ENCODE measurements at places on chromosomes 6 and 20.

DNA sequence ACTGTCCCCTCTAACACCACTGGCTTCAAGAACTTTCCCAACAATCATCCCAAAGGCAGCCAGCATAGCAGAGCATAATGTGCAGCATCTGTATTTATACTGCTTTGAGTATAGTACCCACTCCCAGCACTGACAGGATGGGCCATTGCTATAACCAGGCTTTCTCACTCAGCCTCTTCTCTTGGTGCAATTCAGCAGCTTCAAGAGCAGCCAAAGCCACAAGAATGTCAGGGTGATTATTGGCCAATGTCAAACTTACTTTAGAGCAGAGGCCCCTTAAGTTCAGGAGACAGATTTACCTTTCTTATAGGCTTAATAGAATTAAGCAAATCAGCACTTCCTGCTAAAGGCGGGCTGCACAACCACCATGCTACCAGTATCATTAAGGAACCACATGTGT lies 232.4 kb upstream of the RSPO3 start:
- DNase-seq, result no peak

GRCh38 chr20:63520934-63521601 lies 503 bp downstream of the PPDPF start:
- DNase-seq, result peak; percentile 72

GRCh38 chr20:37423545-37423944 lies 77.6 kb downstream of the SRC start:
- DNase-seq, result no peak

DNA sequence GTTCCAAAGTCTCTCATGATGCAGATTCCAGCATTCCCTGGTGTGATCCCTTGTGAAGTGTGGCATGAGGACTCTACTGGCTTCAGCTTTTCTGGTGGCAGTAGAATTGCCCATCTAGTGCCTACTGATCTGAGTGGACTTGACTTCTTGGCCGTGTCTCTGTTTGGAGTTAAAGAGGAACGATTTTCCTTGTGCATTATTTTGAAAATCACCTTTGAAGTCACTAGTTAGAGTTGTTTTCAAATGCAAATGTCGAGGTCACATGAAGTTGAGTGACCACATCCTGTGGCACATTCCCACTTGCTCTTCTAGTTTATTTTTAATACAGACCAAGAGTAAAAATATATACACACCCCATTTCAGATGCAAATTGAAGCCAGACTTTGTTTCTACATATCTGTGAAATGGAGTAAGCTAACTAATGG lies 270.7 kb upstream of the TAB2 start:
- no peak for DNase-seq

DNA sequence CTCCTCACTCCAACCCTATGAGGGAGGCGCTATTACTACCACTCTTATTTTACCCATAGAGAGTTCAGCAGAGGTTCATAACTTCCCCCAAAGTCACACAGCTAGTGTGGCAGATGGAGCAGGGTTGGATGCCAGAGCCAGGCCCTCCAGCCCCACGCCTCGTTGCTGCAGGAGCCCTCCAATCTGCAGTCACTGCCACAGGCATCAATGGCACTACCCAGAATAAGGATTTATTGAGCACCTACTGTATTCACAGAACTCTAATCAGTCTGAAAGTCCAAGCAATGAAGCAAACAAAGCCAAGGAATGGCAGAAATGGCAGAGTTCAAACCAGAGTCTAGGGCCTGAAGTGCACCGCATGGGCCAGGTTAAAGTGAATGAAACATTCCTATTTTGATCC lies 144.9 kb downstream of the LPA start:
- no peak for DNase-seq

DNA sequence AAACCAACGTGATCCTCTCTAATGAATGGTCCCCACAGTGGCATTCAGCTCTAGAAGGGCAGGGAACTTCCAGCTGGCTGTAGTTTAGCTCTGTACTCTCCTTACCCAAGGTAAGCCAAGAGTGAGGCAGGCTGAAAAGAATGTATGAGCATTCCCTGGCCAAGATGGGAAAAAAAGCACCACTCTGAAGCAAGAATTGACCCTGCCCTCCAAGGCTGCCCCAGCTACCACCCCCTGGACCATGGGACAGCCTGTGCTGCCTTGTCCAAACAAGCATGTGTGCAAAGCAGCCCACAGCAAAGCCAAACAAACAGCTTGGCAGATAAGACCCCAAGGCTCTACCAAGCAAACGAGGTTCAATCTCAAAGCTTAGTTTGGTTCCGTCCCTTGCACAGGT lies 73.9 kb downstream of the GFOD1 start:
- no peak for DNase-seq

DNA sequence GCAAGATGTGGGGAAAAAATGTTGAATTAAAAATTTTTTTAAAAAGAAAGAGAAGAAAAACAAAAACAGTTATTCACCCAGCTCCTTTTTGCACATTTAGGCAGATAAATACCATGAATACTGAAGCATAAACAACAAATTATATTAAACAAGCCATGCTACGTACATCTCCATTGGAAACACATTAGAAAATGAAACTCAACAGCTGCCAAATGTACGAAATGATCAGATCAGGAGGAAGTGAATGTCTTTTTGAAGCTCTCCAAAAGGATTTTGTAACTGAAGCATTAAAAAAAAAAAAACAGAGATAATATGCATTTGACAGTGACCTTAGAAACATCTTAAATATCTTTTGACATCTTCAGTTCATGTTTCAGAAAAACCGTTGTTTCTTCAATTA lies 56.7 kb downstream of the CD83 start:
- DNase-seq, result no peak

- no peak for DNase-seq
These were observed 7.7 kb upstream of the ISM1 start for GRCh38 chr20:13213335-13213734.

DNA sequence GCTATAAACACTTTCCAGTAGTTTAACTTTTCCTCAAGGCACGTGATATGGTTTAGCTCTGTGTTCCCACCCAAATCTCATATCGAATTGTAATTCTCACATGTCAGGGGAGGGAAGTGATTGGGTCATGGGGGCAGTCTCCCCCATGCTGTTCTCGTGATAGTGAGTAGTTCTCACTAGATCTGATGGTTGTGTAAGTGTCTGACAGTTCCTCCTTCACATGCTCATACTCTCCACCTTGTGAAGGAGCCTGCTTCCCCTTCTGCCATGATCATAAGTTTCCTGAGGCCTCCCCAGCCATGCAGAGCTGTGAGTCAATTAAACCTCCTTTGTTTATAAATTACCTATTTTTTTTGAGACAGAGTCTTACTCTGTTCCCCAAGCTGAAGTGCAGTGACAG lies 127.9 kb downstream of the DTNBP1 start:
- no peak for DNase-seq

- no peak for DNase-seq
These were observed 124.9 kb upstream of the NRN1 start for GRCh38 chr6:6131492-6132109.

- DNase-seq, result no peak
These were observed 61.7 kb downstream of the E2F3 start for GRCh38 chr6:20463396-20463795.

DNA sequence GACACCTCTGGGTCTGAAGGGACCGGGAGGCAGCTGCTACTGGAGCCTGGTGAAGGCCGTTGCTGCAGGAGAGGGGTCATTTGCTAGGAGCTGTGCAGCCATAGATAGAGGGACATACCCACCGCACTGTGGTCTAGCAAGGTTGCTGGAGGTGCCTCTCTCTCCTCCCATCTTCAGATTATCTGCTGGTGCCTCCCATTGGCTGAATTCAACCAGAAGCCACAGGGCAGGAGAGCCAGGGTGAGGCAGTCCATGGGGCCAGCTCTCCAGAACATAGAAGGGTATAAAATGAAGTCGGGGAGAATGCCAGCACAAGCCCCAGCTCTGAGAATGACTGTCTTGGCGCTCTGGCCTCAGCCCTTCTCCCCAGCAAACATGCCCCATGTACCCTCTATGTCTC lies 98.0 kb downstream of the VEGFA start:
- no peak for DNase-seq

GRCh38 chr6:96963809-96964208 lies 39.3 kb downstream of the KLHL32 start:
- no peak for DNase-seq

- DNase-seq, result peak; percentile 22
These were observed 20.8 kb upstream of the HCK start for GRCh38 chr20:32031007-32031958.

DNA sequence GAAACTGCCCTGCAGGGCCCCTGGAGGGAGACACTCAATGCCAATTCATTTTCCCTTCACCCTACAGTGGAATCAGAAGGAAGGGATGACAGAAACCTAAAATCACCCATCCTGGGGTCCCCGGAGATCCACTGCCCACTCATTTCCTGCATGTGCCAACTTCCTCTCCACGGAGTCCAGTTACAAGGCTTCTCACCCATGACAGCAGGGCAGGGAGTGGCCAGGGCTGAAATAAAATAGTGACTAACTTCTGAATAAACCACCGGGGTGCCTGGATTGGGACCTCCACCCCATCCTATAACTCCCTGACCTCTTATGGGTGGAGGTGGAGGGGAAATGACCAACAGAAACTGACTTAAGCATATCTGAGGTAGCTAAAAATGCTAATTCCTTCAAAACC lies 362.3 kb downstream of the MAFB start:
- DNase-seq, result no peak

DNA sequence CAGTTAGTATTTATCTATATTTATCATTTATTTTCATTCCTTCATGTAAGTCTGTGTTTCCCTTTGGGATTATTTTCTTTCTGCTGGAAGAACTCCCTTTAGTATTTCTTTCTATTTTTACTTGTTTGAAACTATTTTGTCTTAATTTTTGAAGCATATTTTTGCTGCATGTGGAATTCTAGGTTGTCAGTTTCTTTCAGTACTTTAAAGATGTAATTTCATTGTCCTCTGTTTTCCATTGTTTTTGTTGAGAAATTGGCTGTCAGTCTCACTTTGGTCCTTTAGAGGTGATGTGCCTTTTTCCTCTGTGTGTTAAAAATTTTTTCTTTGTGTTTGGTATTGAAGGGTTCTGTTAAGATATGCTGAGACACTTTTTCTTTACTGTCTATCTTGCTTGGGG lies 17.1 kb downstream of the RNF182 start:
- DNase-seq, result no peak

- DNase-seq, result no peak
These were observed 148.2 kb downstream of the BCKDHB start for GRCh38 chr6:80254716-80255115.

- DNase-seq, result no peak
These were observed 48.2 kb downstream of the PLG start for GRCh38 chr6:160750276-160750689.

GRCh38 chr6:98590997-98591396 lies 243.4 kb upstream of the POU3F2 start:
- DNase-seq, result no peak

DNA sequence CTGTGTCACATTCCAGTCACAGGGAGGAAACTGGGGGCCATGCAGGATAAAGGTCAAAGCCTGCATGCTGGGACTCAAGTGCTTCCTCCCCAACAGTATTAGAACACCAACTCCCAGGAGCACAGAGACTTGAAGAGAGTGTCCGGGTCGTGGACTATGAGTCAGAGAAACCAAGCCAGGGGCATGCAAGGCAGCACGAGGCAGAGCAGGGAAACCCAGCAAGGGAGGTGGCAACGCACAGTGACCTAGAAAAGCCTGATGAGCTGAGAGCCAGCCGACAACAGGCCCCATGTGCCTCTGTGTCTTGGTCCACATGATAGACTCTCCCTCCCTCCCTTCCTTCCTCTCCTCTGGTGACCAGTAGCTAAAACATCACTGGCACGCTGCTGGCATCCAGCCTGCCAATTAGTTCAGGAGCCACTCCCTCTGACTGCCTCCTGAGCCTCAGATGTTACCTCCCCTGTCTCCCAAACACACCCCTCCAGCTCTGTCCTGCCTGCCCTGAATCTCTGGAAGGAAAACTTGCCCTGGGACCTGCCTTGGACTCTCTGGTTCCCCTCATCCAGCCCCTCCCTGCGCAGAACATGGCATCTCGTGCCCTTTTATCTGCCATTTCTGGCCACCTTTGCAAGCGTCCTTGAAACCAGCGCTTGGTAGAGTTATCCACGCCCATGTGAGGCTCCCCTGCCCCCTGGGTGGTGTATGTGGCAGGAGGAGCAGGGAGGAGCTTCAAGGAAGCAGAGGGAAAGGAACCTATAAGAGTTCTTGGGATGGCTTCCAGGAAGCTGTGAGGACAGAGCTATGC lies 16.2 kb upstream of the RNF39 start:
- DNase-seq, result no peak

GRCh38 chr6:3046295-3046694 lies 22.0 kb upstream of the RIPK1 start:
- no peak for DNase-seq

DNA sequence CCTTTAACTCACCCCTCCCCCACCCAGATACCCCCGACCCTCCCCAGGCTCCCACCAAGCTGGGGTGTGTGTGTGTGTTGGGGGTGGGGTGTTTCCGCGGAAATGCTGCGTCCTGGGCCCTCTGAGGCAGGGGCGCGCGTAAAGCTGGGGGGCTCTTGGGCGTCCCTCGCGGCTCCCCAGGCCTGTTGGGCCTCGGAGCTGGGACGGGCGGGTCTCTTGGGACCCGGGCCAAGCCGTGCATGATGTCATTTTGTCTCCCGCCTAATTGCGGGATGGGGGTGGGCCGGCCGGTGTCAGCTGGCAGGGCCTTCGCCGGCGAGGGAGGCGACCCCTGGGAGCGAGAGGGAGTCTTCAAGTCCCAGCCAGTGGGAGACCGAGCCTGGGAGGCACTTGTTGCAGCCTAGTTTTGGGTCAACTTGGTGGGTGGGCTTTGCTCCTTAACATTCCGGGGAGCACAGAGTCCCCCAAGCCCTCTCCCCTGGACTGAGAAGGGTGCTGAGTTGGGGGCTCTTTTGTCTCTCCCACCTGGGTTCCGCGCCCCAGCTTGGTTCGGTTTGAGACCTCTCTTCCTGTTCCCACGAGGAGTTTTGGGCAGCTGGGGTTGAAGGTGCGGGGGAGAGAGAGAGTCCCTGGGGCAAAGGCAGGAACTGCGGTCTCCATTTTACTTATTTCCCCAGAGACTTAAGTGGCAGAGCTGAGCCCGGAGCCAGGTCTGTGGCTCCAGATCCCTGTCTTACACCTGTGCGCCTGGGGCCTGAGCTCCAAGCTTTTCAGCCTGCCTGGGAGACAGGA lies 623 bp downstream of the MYBL2 start:
- no peak for DNase-seq

DNA sequence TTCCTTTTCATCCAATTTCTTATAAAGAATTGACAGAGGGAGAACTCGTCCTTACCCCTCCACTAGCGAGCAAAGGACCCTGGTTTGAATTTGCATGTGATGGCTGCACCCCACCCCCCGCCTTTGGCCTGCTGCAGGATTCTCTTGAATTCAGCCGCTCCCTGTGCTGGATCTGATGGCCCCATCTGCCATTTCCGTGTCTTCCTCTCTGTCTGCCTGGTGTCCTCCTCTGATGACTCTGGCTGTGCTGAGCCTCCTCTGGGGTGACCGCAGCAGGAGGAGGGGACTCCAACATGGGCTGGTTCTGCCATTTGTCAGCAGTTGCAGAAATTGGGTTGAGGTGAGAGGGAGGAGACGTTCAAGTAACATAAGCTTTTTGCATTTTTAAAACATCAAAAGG lies 188.8 kb downstream of the DLL1 start:
- DNase-seq, result no peak

All from activated T-helper 1 cell treated with anti-CD3 and anti-CD28 coated beads, Interleukin-12 subunit alpha, Interleukin-12 subunit beta, Interleukin-2, Interleukin-4 antibody, amounts not matched to agents 30 ng/mL and 10 ng/mL and 1 ng/mL, durations not matched to agents 14 hours and 24 hours and 36 hours (primary cell).